DMS79 (cell line): ENCODE measurements at places on chromosomes 3 and 15.

- DNase-seq: no peak
These were observed 20.7 kb downstream of the ZBTB38 start for GRCh38 chr3:141388823-141389621.

- no peak for DNase-seq
These were observed 8.5 kb downstream of the MRAS start for GRCh38 chr3:138356730-138357405.

DNA sequence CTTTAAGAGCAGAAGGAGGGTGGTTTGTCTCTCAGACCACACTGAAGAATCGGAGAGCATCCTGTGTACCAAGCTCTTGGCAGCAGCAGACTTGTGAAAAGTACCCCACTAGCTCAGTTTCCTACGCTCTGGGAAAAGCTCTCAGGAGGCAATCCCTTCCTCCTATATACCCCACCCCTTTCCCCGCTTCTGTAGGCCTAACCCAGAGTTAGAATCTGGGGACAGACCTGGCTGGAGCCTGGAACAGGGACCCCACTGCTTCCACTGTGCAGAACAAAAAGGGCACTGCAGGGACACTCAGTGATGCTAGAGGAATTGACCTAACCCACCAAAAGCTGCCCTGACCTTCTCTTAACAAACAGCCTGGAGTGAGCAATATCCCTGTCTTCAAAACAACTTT lies 70.0 kb upstream of the CCDC39 start:
- no peak for DNase-seq

DNA sequence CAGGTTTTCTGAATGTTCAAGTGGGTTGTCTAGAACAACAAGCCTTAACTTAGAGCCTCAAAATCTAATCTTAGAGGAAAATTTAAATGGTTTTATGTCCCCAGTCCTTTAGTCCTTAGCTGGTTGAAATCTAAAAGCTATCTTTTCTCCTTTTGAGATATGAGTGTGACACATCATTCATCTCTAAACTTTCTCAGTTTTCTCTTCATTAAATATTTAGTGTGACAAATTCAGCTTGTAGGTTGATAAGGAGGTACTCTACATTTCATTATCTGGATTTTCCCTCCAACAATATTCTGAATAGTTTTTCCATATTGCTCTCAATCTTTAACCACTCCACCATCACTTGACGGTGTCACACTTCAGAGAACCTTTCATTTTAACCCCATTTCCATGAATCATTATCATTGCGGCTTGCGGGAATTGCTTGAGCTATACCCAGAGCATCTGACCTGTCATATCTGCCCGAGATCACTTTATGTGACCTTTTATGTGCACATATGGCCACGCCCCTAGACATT lies 16.1 kb upstream of the ATP8B4 start:
- no peak for DNase-seq

DNA sequence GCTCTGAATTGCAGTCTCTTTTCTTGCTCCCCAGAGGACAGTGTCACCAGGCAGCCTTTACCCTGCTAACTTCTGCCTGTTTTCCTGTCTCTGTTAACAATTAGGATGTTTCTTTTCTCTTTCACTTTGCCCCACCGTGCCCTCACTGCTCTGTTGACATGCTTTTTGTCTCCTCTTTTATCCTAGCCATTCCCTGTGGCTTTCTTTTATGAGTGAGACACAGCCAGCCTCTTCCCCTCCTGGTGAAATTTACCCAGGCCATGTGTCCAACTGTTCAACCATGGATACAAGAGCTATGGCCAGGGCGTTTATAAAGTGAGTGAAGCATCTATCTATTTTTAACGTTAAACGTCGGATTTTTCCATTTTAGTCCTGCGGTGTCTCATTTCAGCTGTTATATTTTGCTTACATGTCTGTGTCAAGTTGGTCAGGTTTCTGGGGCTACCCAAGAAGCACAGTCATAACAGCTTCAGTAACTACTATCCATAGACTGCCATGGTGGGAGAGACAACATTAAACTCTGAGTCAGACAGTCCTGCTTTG lies 443.2 kb upstream of the AZI2 start:
- DNase-seq: no peak

GRCh38 chr3:125154800-125155269 lies 57.7 kb downstream of the SLC12A8 start:
- DNase-seq: no peak
